Epithelial cell of prostate (primary cell): ENCODE measurements at places on chromosomes 16 and 17.
A peak's percentile ranks its signal among the peaks of the same experiment; 100 is the strongest.

DNA sequence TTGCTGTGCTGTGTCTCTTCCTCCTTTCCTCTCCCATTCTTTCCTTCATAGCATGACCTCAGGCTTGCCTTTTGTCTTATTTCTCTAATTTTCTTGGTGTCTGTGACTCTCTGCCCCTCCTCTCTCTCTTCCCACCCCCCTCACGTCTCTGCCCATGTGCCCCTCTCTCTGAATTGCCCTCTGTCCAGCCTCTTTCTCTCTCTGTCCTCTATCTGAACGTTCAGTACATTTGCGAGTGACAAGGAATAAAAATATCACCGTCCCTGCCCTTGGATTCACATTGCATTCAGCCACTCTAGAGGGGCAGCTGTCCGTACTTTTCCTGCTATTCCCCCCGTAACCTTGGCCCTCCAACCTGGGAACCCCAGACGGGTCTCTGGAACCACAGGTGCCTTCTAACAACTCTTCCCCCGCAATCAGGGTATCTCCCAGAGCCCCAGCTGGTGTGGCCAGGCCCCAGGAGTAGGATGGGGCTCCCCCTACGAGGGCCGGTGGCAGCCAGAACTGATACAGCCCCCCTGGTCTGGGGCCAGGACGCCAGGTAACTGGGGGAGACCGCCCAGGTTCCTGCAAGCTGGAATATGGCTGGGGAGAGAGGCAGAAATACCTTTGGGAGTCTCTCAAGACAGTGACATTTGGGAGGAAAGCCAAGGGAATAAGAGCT, 1.8 kb downstream of the KIF1C start:
- DNase-seq = no peak

- no peak for DNase-seq
Observed at GRCh38 chr17:72165867-72166439, 45.1 kb downstream of the SOX9 start.

- DNase-seq = no peak
Observed at GRCh38 chr16:5444189-5444588, 346.6 kb upstream of the EEF2KMT start.

DNA sequence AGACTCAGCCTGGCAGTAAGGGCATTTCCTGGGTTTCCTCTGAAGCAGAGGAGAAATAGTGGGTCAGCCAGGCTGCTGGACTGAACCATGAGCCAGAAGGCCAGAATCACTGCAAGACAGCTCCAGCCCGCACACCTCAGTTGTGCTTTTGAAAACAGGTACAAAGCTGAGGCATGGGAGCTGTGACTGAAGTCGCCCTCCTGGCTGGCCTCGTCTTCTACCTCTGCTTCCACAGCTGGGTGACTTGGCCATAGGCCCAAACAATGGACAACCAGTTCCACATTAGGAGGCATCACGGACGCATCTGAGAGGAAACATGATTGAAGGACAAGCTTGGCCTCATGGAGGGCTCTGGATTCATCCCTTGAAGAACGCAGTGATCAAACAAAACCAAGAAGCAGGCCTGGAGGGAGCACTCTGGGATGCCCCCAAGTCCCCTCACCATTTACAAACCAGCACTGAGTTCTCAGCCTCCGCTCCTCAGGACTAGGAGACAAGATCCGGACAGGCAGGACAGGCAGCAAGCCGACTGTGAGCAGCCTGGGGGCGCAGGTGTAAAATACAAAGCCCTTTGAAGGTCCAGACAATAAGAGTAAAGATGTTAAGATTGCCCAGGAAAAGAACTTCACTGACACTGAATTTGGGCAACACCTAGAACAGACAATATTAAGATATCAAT, 68.7 kb downstream of the N4BP1 start:
- DNase-seq = no peak

GRCh38 chr17:75892556-75893224, 4.1 kb downstream of the TRIM65 start:
- DNase-seq = no peak

GRCh38 chr16:85871756-85872155, 27.2 kb upstream of the IRF8 start:
- no peak for DNase-seq

- no peak for DNase-seq
Observed at GRCh38 chr16:27248036-27248435, 20.5 kb downstream of the NSMCE1 start.

GRCh38 chr16:29683543-29684090, 4.6 kb downstream of the QPRT start:
- DNase-seq = no peak

GRCh38 chr17:64459284-64459747, 10.4 kb downstream of the MILR1 start:
- DNase-seq = peak; percentile 37

DNA sequence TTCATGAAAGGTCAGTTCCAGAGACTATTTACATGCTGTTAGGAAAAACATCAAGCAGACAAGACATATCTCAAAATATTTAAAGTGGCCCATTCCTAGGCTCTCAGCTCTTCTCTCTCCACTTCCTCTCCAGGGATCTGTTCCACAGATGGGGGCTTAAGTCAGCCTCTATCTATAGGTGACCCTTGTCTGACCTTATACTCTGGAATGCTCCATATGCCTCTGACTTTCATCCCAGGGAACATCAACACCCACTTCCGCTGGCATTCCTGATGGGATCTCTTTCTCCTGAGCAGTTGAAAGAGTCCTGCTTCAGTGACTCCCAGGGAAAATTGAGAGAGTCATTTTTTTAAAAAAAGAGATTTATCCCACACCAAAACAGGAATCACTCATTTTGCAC, 11.5 kb upstream of the WIPI1 start:
- no peak for DNase-seq

GRCh38 chr16:89392881-89393737, 97.3 kb downstream of the ANKRD11 start:
- no peak for DNase-seq

- no peak for DNase-seq
Observed at GRCh38 chr17:74769856-74770497, 6.2 kb downstream of the NAT9 start.

DNA sequence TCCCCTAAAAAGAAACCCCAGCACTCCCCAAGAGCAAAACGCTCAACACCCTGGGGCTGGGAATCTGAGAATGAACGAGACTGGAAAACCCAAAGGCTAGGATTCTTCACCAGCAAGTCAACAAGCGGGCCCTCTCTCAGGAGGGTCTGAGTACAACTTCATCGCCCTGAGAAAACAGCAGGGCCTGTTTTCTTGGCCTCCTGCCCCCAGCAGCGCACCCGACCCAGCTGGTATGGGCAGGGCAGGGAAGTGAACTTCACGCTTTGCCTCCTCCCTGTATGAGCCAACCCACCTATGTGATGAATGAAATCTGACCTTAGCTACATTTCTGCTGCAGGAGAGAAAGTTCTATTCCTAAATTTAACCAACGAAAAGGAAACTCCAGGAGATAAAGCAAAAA, 11.1 kb downstream of the NUDT16L1 start:
- DNase-seq = no peak

DNA sequence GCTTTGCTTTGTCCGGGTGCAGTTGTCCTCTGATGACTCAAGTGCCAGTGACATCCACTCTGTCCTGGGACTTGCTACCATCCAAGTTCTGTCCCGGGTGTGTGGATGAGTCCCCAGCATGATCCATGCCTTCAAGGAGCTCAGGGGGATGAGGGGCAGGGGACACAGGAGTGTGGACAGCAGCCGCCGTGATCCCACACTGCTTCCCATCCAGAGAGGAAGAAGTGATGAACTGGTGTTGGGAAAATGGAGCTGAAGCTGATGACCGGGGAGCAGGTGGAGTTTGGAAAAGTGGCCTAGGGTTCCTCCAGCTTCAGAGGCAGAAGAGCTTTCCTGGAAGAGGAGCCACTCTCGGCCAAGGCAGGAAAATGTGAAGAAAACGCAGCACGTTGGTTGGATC, 249.6 kb upstream of the TNRC6C start:
- DNase-seq = no peak

GRCh38 chr17:31858642-31859486, at the start of gene COPRS:
Gene COPRS, minus strand, starts transcription at chr17:31859244. Its CDS starts 45 bp downstream, at chr17:31859199.
- DNase-seq = peak; percentile 8

DNA sequence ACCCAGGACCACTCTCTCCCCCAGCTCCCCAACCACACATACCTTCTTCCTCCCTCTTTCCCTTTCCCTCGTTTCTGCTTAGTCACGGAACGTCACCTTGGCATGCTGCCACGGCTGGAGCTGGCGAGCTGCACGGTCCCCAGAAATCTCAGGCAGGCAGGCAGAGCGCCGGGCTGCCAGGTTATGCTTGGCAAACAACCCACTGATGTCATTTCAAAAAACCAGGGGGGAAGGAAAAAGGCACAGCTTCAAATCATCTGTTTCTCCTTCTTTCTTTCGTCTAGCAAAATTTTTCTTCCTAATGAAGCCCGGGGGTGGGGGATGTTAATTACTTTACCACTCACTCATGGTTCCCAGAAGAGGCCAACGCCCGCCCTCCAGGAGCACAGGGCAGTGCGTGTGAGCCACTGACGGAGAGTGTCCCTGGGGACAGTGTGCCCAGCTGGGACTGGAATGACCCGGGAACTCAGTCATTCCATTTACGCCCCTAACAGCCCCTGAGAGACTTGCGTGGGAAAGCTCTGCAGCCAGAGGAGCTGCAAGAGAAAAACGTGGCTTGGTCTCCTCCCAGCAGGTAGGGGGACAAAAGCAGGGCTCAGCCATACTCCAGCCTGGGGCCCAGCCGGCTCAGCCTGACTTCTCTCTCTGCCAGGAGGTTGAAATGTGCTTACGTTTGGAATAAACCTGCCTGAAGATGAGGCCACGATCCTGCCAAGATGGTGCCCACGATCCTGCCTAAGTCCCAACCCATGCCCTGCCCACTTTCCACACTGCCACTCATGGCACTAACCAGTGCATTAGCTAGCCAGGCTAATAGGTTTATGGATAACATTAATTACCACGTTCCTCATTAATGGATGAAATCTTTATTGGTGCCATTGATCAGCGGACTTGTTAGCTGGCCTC, 198.9 kb downstream of the ZFHX3 start:
- DNase-seq = peak; percentile 31

DNA sequence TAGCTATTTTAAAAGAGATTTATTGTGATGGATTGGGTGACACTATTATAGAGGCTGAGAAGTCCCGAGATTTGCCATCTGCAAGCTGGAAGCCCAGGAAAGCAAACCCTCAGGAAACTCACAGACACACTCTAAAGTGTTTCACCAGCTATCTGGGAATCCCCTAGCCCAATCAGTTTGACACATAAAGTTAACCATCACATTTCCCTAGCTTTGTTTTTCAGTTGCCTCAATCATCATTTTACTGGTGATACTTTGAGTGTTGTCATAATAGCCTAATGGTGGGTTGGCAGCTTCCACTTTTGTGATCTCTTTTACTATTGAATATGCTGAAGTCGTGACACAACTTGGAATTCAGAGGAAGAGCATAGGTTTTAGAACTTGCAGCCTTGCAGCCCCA, 1.8 kb downstream of the SGF29 start:
- DNase-seq = no peak

DNA sequence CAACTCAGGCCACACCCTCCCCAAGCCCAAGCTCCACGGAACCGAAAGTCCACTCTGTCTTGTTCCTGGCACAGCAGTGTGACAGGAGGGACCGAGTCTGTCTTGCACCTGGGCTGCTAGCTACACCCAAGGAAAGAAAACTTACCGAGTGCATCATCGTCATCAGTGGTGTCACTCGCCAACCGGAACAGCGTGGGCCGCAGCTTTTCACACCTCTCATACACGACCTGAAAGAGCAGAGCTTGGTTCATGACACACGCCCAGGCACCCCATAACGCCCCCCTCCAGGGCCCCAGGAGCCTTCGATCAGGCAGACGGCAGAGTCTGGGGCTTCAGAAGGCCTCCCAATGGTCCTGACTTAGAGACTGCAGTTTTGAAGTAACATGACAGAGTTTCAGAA, 27.5 kb downstream of the GGA2 start:
- DNase-seq = no peak

- DNase-seq = no peak
Observed at GRCh38 chr17:72425794-72426168, 305.0 kb downstream of the SOX9 start.

DNA sequence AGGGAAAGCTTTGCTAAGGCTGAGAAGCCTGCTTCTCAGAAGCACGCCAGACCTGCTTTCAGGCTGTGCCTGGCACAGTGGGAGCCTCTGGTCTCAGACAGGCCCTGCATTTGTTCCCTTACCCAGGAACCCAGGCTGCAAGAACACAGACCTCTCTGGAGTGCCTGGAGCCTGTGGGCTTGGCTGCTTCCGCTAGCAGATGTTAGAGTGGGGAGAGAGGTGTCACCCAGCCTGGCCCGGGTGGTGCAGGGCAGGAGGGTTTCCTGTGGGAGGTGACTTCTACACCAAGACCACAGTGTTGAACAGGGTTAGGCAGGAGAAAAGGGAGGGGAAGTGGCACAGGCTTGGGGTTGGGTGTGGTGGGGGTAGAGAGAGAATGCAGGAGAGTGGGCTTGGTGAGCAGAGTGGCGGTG, 35.8 kb upstream of the ADGRG1 start:
- DNase-seq = no peak

GRCh38 chr17:49518346-49519078, 23.4 kb downstream of the NGFR start:
- DNase-seq = no peak

DNA sequence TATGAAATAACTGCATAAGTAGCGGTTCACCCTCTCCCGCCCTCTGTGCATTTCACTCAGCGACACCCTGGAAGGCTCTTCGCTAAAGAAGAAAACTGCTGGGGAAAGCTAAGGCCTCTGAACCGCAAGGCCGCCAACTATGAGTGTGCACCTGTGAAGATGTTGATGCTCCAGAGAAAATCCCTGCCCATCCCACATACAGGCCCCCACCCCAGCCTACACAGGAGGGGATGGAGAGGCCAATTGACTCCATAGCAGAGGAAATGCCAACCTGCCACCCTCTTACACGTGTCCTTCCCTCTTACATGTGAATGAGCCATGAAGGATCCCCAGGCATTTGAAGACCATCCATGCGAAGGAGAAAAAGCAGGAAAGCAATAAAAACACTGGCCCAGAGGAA, 104.8 kb downstream of the MGAT5B start:
- DNase-seq = no peak

DNA sequence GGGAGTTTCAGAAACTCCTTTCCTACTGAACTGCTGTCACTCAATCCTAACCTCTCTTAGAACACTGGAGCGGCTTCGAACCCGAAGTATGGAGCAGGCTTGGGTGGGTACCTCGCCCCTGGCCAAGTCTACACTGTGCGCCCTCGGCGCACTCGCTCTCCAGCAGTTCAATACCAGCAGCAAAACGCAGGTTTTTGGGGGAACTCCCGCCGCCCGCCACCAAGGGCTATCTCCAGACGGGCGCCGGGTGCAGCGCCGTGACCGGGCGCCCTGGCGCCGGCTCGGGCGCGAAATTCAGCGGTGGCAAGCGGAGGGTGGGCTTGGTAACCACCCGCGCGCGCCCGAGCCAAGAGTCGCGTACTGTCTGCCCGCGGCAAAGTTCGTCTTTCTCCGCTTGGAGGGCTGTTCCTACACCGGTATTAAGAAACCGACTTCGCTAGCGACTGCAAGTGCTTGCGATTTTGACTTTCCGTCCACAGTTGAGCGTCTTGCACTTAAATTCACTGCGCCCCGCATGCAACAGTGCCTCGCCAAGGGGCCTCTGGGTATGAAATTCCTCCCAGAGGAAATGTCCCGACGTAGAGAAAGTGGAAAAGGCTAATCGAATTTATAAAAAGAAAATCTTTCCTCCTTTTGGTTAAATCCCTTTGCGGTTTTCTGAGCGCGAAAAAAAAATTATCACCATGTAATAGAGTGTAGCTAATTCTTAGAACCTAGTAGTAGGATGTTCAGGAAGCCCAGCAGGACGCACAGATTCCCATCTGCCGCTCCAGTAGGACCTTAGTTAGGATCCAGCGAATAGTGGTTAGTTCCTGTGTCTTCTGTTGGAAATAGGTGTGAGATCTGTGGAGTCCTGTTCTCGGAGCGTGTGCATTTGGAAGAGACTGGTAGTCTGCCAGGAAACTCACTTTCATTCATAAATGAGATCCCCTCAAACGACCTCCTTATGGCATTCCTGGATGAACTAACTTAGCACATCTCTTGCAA, 5.0 kb upstream of the SALL1 start:
- no peak for DNase-seq
